ENCODE measurements at places on chromosomes 2 and 18. TPM values are rescaled to one million over a fixed set of nuclear protein-coding genes. Genes with fewer than 3 reads are reported as not detected.
A peak's percentile ranks its signal among the peaks of the same experiment; 100 is the strongest.

DNA sequence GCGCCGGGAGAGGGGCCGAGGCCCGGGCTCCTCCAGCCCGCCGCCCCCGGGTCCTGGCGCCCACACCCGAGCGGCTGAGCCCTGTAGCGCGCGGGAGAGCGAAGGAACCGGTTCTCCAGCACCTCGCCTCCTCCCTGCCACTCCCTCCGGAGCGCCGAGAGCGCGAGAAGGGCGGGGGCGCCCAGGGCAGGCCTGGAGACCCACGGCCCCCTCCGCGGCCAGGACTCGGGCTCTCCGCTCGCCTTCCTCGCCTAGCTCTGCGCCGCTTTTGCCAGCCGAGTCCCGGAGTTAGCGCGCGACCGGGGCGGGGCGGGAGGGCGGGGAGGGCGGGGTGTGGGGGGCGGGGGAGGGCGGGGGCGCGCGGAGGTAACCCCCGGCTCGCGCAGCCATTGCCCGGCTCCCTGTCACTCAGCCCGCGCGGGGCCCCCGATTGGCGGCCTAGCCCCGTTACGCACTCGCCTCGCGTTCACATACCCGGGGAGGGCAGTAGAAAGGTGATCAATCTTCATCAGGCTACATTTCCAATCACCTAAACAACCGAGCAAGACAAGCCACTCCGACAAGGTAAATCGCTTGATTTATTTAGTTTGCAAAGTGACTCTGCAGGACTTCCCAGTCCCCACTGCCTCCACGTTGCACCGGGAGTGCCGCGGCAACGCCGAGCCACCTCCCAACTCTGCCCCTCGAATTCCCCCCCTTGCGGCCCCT is at the start of gene OTX1:
Gene OTX1, plus strand, starts transcription at position 497 of the 708 bp plus-strand sequence. CDS start 2,161 bp downstream, outside the sequence.
- peak; percentile 61 for DNase-seq
- peaks cover 10% of the 10 kb centered on the region for H3K4me1 ChIP-seq
- H3K27ac ChIP-seq = no peak within 1 kb of the TSS
- peaks cover 49% of the 10 kb centered on the region for H3K27me3 ChIP-seq
- H3K4me3 ChIP-seq = peak within 1 kb of the TSS; percentile 77

- no peak for DNase-seq
- H3K4me1 ChIP-seq = peaks cover 6% of the 10 kb centered on the region
- no peaks in the 10 kb centered on the region for H3K36me3 ChIP-seq
- H3K27ac ChIP-seq = no peak overlapping the region
- H3K27me3 ChIP-seq = no peaks in the 10 kb centered on the region
Observed at GRCh38 chr2:172013396-172013795, 13.6 kb downstream of the METAP1D start.

- H3K4me1 ChIP-seq = no peaks in the 10 kb centered on the region
- H3K4me3 ChIP-seq = no peak overlapping the region
- no peak overlapping the region for H3K27ac ChIP-seq
- no peaks in the 10 kb centered on the region for H3K36me3 ChIP-seq
- DNase-seq = peak; percentile 47
- H3K27me3 ChIP-seq = no peaks in the 10 kb centered on the region
Observed at GRCh38 chr2:187994464-187995331, 297.0 kb upstream of the GULP1 start.

DNA sequence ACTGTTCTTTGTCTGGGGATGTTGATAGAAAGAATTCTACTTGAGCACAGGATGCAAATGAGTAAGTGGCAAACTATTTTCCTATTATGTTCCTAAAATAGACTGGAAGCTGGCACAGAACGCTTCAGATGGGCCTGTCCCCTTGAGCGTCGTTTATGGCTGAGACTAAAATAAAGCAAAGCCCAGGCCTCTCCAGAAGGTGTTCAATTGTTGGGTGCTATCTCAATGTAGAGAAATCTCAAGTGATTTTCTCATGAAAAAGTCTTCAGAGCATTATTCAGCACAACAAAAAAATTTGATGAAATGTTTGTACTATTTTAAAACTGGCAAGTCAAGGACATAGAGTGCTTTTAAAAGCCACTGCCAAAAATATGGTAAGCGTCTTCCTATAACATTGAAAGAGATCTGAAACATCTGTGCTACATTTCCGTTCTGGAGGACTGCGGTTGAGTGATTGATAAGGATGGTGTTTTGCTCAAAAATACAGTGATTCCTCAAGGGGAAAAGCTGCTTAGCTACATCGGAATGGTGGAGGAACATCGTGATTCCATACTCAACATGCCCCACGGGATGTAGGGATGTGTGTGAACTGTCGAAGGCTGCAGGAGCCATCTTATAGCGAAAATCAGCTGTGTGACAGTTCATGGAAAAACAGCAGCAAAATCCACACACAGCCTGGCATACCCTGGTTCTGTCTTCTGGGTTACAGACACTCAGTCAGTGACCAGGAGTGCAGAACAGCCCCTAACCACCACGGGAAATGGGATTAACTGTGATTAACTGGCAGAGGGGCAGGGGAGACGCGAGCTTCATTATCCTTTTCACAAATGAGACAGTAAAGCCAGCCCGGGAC is 10.4 kb upstream of the LRRFIP1 start:
- DNase-seq = peak; percentile 87
- peaks cover 35% of the 10 kb centered on the region for H3K4me1 ChIP-seq
- peak overlapping the region; percentile 13 for H3K4me3 ChIP-seq
- H3K36me3 ChIP-seq = no peaks in the 10 kb centered on the region
- peak overlapping the region; percentile 81 for H3K27ac ChIP-seq

- peaks cover 4% of the 10 kb centered on the region for H3K4me1 ChIP-seq
- peak overlapping the region; percentile 76 for H3K4me3 ChIP-seq
- no peak overlapping the region for H3K27ac ChIP-seq
- H3K27me3 ChIP-seq = no peaks in the 10 kb centered on the region
- no peak for DNase-seq
Observed at GRCh38 chr2:19868224-19868623, 33.6 kb downstream of the TTC32 start.

DNA sequence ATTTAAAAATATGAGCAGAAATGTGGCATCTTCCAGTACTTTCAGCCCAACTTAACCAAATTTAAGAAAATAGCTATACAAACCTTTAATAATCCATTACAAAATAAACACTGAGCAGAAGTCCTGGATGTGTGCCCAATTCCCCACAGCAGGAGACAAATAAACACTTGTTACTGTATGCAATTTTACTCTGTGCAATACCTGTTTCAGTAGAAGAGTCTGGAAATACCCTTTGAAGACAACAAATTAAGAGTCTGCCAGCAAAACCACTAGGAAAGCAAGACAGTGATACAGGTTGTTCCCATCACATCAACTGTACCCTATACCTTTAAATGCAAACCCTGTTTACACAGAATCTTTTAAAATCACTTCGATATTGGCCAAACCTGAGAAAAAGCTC is 41.4 kb upstream of the RNU4ATAC start:
- no peaks in the 10 kb centered on the region for H3K27me3 ChIP-seq
- no peak overlapping the region for H3K4me3 ChIP-seq
- H3K4me1 ChIP-seq = peaks cover 46% of the 10 kb centered on the region
- no peaks in the 10 kb centered on the region for H3K36me3 ChIP-seq

GRCh38 chr2:236657215-236657614 is 87.6 kb downstream of the ACKR3 start:
- no peaks in the 10 kb centered on the region for H3K36me3 ChIP-seq
- no peak for DNase-seq
- H3K4me1 ChIP-seq = peaks cover 22% of the 10 kb centered on the region

DNA sequence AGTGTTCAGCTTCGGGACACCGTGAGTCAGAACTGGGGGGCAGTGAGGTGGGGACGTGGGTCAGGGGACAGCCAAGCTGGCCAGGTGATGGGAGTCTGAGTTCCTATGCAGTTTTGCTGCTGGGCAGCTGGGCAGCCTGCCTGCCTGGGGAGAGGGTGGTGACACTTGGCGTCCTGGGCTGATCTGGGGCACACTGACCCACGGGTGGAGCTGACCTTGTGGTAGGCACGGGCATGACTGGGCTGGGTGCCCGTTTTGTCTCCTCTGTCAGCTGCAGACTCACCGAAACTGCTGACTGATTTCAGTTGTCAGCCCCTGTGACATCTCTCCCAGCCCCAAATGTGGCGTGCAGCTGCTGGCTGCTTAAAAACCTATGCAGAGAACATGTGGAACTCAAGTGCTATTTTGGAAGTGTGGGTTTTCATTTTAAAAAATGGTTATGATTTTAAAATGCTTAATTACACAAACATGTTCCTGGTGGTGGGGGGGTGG is 32.6 kb upstream of the E2F6 start:
- H3K27me3 ChIP-seq = no peaks in the 10 kb centered on the region
- no peak overlapping the region for H3K4me3 ChIP-seq
- DNase-seq = peak; percentile 28
- no peaks in the 10 kb centered on the region for H3K4me1 ChIP-seq

- H3K4me1 ChIP-seq = peaks cover 50% of the 10 kb centered on the region
- H3K4me3 ChIP-seq = no peak overlapping the region
- H3K27me3 ChIP-seq = no peaks in the 10 kb centered on the region
- DNase-seq = no peak
Observed at GRCh38 chr2:120769076-120769786, 33.6 kb downstream of the GLI2 start.

- peaks cover 44% of the 10 kb centered on the region for H3K36me3 ChIP-seq
- H3K27me3 ChIP-seq = no peaks in the 10 kb centered on the region
- H3K4me1 ChIP-seq = no peaks in the 10 kb centered on the region
- no peak overlapping the region for H3K4me3 ChIP-seq
- no peak overlapping the region for H3K27ac ChIP-seq
Observed at GRCh38 chr2:65018141-65018582, 29.0 kb downstream of the SLC1A4 start.

DNA sequence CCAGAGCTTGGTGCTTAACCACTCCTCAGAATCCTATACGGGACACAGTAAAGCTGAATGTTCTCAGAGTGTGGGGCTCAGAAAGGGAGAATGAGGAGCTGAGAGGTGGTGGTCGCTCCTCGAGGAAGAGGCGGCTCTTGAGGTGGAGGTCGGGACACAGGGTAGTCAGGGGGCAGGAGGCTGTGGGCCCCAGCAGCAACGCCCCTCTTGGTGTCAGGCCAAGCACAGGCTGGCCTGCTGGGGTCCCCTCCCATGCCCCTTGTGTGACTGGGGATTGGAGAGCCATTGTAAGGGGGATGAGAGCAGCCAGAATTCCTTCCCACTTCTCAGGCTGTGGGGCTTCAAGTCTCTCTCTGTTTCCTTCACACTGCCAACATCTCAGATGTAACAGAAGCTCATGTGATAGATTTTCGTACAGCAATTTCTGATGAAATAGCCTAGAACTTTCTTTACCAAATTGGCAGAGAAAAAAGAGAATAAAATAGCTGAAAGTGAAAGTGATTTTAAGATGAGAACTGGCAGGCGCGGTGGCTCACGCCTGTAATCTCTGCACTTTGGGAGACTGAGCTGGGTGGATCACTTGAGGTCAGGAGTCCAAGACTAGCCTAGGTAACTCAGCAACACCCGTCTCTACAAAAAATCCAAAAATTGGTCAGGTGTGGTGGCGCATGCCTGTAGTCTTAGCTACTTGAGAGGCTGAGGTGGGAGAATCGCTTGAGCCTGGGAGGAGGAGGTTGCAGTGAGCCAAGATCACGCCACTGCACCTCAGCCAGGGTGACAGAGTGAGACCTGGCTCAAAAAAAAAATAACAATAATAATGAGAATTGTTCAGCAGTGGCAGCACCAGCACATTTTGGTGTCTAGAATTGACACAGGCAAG is 61.1 kb upstream of the RPL31 start:
- DNase-seq = no peak
- no peak overlapping the region for H3K27ac ChIP-seq
- no peaks in the 10 kb centered on the region for H3K27me3 ChIP-seq
- no peaks in the 10 kb centered on the region for H3K36me3 ChIP-seq
- no peak overlapping the region for H3K4me3 ChIP-seq

GRCh38 chr2:173216051-173216450 is 138.6 kb upstream of the CDCA7 start:
- no peaks in the 10 kb centered on the region for H3K4me1 ChIP-seq
- H3K27me3 ChIP-seq = no peaks in the 10 kb centered on the region
- no peak for DNase-seq

- H3K4me1 ChIP-seq = no peaks in the 10 kb centered on the region
- H3K4me3 ChIP-seq = no peak overlapping the region
- H3K27me3 ChIP-seq = no peaks in the 10 kb centered on the region
- no peaks in the 10 kb centered on the region for H3K36me3 ChIP-seq
Observed at GRCh38 chr2:238313289-238313990, 6.9 kb upstream of the TRAF3IP1 start.

DNA sequence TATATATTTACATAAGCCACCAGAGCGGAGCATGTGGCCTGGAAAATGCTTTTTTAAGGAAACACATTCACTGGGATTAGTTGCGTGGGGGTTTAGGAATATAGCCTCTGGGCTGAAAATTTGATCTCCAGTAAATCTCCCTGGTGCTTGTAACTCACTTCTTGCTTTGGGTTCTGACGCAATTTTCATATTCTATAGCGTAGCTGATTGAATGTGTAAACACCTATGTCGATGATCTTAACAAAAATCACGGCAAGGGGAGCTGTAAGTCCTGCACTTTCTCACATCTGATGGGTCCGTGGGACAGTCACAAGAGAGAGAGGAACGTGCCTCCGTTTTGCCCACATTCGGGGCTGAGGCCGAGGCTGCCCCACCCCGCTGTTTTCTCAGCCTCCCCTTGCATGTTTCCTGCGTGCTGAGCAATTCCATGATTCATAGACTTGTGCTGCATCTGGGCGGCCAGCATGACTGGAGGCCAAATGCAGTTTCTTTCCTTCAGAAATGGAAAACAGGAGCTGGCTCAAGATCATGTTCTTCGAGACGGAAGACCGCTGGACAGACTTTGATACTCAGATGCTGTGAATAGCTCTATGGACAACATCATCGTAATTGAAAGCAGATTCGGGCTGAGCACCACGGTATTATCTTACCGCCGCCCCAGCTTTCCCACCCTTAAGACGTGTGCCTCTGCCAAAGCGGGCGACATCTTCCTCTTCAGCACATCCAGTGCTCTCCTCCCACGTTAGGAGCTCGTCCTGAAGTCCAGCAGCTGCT is 109.2 kb downstream of the TMEM18 start:
- peak overlapping the region; percentile 65 for H3K4me3 ChIP-seq
- H3K27me3 ChIP-seq = no peaks in the 10 kb centered on the region
- DNase-seq = peak; percentile 83
- H3K4me1 ChIP-seq = peaks cover 4% of the 10 kb centered on the region

DNA sequence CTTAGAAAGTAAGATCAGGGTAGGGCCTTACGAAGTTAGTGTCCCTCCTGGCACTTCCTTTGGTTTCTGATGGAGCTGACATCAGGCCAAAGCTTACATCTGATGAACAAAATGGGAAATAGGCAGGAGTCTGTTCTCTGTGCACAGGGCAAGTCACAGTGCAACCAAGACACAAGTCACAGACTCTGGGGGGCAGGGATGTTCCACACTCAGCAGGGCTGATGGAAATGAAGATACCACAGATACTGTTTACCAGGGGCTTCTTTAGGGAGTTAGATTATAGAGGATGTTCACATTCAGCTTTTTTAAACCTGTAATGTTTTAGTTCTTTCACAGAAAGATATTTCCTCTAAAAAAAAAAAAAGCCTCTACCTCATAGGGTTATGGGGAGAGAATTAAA is 106.2 kb upstream of the EPC2 start:
- H3K27me3 ChIP-seq = peaks cover 13% of the 10 kb centered on the region
- no peak for DNase-seq
- H3K36me3 ChIP-seq = no peaks in the 10 kb centered on the region
- H3K4me3 ChIP-seq = no peak overlapping the region
- no peak overlapping the region for H3K27ac ChIP-seq

- no peak overlapping the region for H3K4me3 ChIP-seq
- no peak overlapping the region for H3K27ac ChIP-seq
- no peak for DNase-seq
- H3K4me1 ChIP-seq = no peaks in the 10 kb centered on the region
- no peaks in the 10 kb centered on the region for H3K27me3 ChIP-seq
- H3K36me3 ChIP-seq = no peaks in the 10 kb centered on the region
Observed at GRCh38 chr2:50732796-50733195, 299.1 kb downstream of the NRXN1 start.

IL36G gene
- not detected for total RNA-seq

SRD5A2 gene
- not detected for total RNA-seq

SERPINB7 gene
- 18.6 TPM for total RNA-seq

ARMC9 gene
- 15.1 TPM for total RNA-seq

C2orf42 gene
- total RNA-seq = 23.2 TPM

TFCP2L1 gene
- not detected for total RNA-seq

STK17B gene
- 31.0 TPM for total RNA-seq

Data from GM23248 (cell line).